ENCODE measurements at places on chromosomes 12 and 14.
A peak's percentile ranks its signal among the peaks of the same experiment; 100 is the strongest.

DNA sequence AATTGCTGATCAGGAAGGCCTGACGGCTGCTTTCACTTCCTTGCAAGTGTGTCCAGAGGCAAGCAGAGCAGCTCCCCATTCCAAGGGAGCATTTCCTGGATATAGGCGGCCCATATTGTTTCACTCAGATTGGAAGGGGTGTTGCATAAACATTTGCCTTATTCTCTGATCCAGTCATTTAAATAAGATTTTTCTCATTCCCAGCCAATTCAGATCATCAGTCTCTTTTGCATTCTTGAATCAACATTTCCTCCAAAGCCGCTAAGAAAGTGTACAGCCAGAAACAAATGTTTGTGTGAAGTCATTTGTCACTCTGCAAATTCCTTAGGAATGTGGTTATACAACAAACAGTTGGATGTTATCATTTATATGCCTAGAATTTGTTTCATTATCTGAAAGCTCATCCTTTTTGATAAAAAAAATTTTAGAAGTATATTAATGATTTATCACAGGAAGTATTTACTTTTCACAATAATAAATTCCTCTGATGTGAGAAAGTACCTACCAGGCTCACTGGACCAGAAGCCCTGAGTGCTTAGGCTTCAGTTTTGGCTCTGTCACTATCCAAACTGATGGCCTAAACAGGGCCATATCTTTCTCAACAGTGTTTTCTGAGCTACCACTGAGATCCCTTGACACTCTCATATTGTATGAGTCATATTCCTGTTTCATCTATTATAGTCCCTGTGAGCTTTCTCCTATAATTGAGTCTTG is 379.6 kb downstream of the CCDC91 start:
- DNase-seq = peak; percentile 91

DNA sequence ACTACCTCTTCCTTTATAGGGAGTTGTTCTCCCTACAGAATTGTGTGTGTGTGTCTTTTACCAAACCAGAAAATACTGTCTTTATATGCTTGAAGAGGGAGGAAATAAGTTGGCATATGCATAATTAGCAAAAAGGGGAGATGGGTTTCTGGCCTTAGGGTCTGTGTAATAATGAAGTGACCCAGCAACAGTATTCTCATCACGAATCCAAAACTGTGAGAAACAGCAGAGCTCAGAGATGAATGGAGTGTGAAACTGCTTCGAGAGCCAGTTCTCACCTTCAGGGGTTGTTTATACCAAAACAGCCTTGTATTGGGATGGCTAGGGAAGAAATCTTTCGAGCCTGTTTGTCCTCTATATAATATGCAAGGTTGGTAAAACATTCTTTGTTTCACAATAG is 227.5 kb downstream of the MON2 start:
- no peak for DNase-seq

GRCh38 chr14:56224691-56225681 is 106.8 kb downstream of the PELI2 start:
- DNase-seq = no peak

DNA sequence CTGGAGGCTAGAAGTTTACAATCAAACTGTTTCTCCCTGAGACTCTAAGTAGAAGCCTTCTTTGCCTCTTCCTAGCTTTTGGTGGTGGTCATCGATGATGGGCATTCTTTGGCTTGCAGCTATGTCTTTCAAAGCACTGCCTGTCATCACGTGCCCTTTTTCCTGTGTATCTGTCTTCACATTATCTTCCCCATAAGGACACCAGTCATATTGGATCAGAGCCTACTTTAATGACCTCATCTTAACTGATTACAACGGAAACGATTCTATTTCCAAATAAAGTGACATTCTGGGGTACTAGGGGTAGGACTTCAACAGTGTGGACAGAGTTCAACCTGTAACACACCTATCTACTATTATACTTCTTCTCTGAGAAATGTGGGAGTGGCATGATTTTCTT is 31.1 kb upstream of the IFNG-AS1 start:
- peak; percentile 24 for DNase-seq

- no peak for DNase-seq
Observed at GRCh38 chr14:74526854-74527585, 33.5 kb downstream of the ISCA2 start.

DNA sequence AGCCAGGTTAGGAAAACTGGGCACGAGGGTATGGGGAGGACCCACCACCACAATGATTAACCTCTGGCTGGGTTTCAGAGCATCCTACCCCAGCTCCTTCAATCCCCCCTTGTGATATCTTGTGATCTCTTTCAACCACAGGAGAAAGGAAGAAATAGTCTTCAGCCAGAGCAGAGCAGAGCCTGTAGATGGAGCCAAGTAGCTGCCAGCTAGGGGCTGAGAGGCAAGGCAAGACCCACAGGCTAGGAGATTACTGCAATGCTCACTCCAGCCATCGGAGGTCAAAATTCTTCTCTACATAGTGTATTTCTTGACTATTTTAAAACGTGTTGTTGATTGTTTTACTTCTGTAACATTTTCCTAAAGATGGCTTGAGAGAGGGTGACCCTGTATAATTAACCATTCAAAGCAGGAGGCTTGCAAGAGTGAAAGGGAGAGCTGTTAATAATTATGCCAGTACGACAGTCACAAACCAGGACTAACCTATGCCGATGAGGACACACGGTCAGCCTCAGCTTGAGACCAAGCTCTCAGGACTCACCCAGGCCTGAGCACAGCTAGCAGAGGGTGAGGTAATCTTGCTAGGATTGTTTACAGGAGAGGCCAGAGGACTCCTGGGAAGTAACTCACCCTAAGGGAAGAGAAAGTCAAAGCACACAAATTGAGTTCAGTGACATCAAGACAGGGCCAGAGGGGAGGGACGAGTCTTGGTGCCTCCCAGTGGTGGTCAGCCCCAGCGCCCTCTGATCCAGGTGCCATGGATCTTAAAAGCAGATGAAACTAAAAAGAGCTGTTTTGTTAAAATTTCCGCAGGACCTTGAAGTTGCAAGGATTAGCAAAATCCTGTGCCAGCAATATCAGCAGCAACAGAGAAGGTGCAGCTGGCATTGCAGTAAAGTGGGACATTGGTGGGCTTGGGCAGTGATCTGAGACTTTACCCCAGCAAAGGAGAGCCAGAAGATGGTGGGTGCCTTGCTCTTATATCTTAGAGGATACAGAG is 29.8 kb upstream of the CDKN3 start:
- DNase-seq = peak; percentile 76

DNA sequence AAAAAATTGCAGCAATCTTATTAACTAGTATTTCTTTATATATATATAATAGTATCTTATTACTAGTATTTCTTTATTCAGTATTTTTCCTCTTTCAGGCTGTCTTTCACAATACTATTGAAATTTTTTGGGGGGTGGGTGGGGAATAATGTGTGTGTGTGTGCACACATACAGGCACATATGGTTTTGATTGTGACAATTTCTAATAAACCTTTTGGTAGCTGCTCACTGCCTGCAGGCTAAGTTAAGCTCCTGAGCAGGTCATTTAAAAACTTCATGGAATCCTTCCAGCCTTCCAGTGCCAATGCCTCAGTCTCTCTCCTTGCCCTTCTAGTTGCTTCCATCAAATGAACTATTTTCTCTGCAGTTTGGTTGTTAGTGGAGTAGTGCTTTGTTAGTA is 490.1 kb downstream of the PCNX1 start:
- peak; percentile 61 for DNase-seq

DNA sequence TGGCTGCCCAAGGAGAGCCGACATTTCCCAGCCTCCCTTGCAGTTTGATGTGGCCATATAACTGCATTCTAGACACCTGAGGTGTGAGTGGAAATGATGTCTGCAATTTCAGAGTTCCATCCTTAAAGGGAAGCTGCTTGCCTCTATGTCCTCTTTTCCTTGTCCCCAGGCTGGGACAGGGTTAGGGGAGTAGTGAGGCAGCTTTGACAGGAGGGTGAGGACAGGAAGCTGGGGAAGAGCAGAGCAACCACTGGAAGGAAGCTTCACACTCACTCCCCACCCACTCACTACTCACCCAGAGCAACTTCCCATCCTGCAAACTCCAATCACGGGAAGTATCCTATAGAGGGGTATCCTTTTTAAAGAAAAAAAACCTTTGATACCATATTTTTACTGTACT is 28.9 kb upstream of the LTA4H start:
- DNase-seq = no peak

GRCh38 chr14:69500736-69501135 is 16.2 kb downstream of the PLEKHD1 start:
- no peak for DNase-seq

DNA sequence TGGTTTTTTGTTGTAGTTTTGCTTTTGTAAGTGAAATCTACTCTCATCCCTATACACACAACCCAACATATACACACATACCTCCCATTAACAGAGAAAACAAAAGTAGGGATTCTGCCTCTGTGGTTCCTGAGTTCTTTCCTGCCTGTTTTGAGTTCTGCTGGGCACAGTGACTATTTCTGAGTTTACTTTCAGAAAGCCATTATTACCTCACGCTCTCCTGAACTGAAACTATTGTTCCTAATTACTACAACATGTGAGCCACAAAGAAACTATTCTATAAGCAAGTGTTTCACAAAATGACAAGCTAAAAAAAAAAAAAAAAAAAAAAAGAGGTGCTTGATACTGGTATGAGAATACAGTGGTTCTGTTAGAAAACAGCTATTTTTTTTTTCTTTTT is 110.9 kb downstream of the ALG10B start:
- DNase-seq = no peak

GRCh38 chr12:89350630-89351488 is 1.4 kb downstream of the DUSP6 start:
- peak; percentile 44 for DNase-seq

- DNase-seq = peak; percentile 30
Observed at GRCh38 chr12:42935756-42936155, 346.2 kb upstream of the PRICKLE1 start.

DNA sequence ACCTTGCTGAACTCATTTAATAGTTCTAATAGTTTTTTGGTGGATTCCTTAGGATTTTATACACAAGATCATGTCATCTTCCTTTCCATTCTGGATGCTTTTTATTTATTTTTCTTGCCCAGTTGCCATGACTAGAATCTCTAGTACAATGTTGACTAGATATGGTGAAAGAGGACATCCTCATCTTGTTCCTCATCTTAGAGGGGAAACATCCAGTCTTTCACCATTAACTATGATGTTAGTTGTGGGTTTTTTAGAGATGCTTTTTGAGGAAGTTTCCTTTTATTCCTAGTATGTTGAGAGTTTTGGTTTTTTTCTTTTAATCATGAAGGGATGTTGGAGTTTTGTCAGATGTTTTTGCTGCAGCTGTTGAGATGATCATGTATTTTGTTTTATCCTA is 8.7 kb downstream of the ANKRD13A start:
- DNase-seq = peak; percentile 36

- DNase-seq = peak; percentile 26
Observed at GRCh38 chr12:98238515-98239130, 276.8 kb upstream of the TMPO start.

- no peak for DNase-seq
Observed at GRCh38 chr12:62658910-62659309, 192.3 kb downstream of the MON2 start.

- DNase-seq = no peak
Observed at GRCh38 chr12:66800046-66800445, 121.2 kb upstream of the GRIP1 start.

DNA sequence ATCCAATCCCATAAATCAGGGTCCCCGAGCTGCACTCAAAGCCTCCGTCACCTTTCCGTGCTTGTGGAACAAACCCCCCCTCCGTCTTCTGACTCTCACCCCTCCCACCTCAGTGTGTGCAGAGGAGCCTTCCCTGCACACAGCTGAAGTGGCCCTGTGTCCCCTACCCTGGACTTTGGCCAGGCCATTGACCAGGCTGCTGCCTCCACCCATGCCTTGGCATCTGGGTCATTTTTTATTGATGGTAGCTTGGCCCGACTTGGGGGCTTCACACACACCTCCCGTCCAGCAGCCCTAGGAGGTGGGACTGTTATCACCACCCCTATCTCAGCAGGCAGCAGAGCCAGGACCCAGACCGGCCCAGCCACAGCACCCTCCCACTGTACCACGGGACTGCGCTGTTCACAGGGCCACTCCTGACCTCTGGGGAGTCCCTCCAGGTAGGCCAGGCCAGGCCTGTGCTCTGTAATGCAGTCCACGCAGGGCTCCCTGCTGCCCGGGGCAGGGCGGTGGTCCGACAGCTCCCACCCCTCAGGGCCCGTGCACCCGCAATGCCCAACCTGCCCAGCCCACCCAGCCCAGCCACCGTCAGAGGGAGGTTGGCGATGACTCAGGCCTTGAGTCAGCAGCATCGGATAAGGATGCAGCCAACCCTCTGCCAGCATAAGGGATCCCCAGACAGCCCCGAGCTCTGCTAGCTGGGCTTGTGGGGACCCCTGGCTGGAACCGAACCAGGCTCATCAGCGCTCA is 9.2 kb upstream of the INF2 start:
- peak; percentile 84 for DNase-seq

DNA sequence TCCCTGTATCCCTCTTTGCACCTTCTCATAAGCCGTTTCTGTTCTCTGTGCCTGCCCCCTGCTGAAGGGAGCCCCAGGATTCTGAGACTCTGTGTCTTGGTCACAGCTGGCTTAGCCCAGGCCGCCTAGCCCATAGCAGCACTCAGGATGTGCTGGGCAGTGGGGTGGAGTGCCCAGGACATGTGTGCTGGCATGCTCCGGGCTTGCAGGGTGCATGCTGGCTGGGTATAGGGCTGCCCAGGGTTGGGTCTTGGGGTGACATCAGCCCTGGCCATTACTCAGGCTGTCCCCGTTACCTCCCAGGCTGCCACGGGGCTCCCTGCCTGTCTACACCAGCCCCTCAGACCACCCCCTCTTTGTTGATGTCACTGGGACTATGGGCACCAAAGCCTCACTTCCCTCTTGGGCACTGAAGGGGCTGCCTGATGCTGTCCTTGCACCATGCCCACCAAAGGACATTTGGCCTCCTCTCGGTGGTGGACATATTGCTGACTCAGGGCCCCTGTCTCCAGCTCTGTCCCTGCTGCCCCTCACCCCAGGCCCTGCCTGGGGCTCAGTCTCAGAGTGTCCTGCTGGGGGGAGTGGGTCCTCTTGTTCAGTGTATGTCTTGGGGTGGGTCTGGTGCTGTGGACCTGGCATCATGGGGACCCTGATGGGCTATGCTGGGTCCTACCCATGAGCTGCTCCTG is 2.4 kb downstream of the CEP170B start:
- DNase-seq = no peak

Data from EH (cell line).